ENCODE measurements at places on chromosomes 2 and 18.

- no peak for DNase-seq
Observed at GRCh38 chr18:58784601-58785137, 80.0 kb upstream of the ZNF532 start.

DNA sequence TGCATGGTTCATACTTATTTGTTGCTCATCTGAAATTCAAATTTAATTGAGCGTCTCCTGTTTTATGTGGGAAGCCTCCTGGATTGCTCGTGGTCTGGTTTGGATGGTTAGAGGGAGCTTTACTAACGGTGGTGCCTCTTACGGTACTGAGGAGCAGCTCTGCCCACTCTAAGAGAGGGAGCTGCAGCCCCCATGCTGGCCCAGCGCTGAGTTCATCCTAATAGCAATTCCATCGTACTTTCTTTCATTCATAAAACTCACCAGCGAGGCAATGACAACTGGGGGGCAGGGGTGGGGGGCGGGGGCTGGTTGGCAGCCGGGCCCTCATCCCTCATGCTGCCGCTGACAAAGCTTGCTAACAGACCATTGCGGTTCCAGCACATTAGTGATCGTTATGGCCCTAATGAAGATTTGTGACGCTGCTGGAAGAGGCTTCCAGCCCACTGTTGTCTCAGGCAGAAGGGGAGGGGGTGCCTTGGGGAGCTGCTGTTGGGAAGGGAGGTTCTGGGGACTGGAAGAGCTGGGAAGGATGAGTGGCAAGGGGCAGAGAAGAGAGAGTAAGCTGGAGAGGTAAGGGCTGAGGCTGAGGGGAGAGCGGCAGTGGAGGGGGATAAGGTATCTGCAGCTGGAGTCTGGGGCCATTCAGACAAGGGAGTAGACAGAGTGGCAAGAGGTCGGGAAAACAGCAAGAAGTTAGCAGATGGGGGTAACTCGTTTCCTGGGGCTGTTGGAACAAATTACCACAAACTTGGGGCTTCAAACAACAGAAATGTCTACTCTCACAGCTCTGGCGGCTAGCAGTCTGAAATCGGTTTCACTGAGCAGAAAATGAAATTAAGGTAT lies 238.1 kb downstream of the LPIN1 start:
- DNase-seq, result no peak

- no peak for DNase-seq
Observed at GRCh38 chr2:240042740-240043139, 10.6 kb downstream of the OR6B3 start.

- peak; percentile 11 for DNase-seq
Observed at GRCh38 chr18:63439334-63439733, 17.1 kb upstream of the VPS4B start.
